Activated T-helper 17 cell treated with anti-CD3 and anti-CD28 coated beads, Interleukin-2, amount 50 U/mL, for 72 hours (primary cell): ENCODE measurements at places on chromosomes 3 and 15. TPM values are rescaled to one million over a fixed set of nuclear protein-coding genes. Genes with fewer than 3 reads are reported as not detected.
A peak's percentile ranks its signal among the peaks of the same experiment; 100 is the strongest.

DNA sequence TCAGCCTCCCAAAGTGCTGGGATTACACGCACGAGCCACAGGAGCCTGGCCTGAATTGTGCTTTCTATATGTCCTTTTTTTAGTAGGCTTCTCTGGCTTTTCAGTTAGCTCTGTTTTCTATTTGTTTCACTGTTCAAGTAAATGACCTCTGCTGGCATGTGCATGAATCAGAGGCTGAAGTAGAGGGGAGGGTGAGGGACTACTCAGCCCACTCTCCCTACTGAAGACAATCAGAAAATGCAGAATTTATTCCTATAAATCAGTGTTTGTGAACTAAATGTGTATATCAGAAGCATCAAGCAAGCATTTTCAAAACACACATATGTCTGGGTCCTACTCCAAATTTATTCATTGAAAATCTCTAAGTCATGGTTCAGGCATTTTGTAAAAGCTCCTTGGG, 45.0 kb downstream of the ZMAT3 start:
- no peak for ATAC-seq

GRCh38 chr15:67579164-67579563, 36.7 kb downstream of the MAP2K5 start:
- ATAC-seq: no peak

GRCh38 chr15:80328496-80328895, 75.7 kb upstream of the ARNT2 start:
- ATAC-seq: no peak

- peak; percentile 81 for ATAC-seq
These were observed 127.6 kb upstream of the LMOD3 start for GRCh38 chr3:69250014-69250413.

- ATAC-seq: peak; percentile 33
These were observed 604 bp downstream of the KCTD6 start for GRCh38 chr3:58492494-58492905.

DNA sequence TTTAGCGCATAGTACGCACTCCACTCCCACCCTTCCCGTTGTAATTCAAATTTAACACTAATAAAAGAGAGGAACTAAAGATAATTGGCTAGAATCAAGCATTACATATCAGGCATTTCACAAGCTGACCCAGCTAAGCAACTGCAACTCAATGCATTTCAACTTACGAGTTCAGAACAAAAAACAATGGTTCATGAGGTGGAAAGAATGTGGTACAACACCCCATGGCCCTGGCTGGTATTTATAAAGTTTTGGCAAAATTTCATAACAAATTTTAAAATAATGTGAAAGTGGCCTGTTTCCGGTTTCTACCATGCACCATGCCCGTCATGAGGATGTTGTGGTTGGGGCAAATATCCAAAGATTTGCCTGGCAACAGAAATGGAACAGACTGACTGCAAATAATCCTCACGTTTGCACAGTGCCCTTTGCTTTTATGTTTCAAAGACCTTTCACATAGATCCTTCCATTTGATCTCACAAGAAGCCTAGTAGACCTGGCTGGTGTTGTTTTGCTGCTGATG, 455.3 kb upstream of the NR2F2 start:
- no peak for ATAC-seq

- no peak for ATAC-seq
These were observed 61.0 kb downstream of the TPRA1 start for GRCh38 chr3:127529346-127530188.

DNA sequence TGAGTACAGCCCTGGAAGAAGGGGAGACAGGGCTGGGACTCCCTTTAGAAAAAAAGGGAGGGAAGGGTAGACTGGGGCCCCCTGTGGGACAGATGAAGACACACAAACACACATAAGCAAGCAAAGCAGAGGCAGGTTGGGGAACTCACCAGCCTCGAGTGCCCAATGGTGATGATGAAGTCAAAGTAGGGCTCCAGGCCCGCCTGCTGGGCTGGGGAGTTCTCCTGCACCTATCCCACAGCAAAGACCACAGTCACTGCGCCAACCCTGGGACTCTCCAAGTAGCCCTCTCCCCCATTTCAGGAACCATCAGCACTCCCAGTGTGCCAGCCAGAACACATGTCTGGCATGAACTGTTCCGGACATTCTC, 4.1 kb downstream of the GORASP1 start:
- no peak for ATAC-seq

DNA sequence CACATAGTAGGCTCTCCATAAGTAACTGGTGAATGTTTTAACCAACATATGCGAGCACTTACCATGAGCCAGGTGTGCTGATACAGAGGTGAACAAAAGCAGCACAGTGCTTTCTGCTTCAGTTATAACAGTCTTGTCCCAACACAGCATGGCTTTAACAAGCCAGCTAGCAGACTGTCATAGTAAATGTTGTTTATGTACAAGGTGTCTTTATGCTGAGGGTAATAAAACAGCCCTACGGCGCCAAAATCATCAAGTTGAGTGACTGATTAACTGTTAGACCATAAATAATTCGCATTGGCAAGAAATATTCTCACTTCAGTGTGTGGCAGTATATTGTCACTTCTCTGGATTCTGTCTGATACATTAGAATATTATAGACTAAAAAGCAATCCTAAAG, 646.0 kb upstream of the CFAP20DC start:
- ATAC-seq: no peak

DNA sequence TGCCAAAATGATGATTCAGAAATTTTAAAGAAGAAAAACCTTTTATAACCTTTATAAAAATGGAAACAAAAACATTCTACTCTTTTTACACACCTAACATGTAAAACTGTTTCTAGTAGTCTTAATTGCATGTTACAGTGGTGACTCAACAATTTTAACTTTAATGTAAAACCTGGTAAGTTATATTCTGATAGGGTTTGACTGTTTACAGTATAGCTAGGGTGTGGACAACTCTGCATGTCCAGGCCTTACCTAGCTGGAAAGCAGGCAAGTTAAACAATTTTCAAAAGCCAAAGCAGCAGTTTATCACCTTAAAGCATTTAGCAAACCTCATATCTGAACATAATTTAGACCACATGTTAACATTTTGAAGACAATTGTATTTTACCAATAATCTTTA, 328.5 kb downstream of the NEK10 start:
- no peak for ATAC-seq

- ATAC-seq: no peak
These were observed 46.6 kb upstream of the OSBPL11 start for GRCh38 chr3:125641891-125642290.

- no peak for ATAC-seq
These were observed 123.5 kb downstream of the NUP210 start for GRCh38 chr3:13296662-13297061.

DNA sequence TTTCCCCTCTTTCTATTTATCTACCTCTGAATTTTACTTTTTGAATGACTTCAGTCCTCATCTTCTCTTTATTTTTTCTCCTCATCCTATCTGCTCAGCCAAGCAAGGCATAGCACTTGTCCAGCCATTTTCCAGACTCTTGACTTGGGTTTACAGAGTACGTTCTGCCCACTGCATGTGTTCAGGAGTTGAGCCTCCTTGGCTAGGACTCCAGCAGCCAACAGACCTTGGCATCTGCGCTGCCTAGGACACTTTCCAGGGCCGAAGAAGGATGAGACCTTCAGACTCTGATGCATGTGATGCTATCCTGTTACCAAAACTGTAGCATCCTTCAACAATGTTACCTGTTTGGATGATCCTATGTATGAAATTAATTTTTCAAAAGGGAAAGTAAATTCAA, 59.7 kb downstream of the HES1 start:
- ATAC-seq: no peak

SPESP1 gene
- total RNA-seq: 0.86 TPM

MYO5C gene
- 3.0 TPM for total RNA-seq

NR2E3 gene
- total RNA-seq: not detected

MYZAP gene
- total RNA-seq: not detected

REC114 gene
- total RNA-seq: not detected

EOMES gene
- 0.32 TPM for total RNA-seq

AGTR1 gene
- not detected for total RNA-seq
